ENCODE measurements at places on chromosomes 7 and 10. TPM values are rescaled to one million over a fixed set of nuclear protein-coding genes. Genes with fewer than 3 reads are reported as not detected.

DNA sequence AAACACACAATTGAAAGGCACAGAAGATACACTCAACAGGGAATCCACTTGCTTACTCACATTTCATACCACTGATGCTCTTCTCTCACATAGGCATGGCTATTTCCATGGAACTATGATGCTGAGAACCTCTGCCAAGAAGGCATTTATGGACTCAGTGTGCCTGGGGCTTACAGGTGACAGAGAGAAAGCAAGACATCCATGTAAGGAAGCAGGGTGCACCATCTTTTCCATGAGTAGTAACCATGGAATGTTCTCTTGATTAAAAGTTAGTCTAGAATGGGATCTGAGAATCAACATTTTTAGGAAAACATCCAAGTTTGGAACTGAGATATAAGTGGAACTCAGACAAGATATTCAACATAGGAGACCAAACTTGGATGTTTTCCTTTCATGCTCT is 52.5 kb upstream of the MACC1 start:
- DNase-seq = no peak

DNA sequence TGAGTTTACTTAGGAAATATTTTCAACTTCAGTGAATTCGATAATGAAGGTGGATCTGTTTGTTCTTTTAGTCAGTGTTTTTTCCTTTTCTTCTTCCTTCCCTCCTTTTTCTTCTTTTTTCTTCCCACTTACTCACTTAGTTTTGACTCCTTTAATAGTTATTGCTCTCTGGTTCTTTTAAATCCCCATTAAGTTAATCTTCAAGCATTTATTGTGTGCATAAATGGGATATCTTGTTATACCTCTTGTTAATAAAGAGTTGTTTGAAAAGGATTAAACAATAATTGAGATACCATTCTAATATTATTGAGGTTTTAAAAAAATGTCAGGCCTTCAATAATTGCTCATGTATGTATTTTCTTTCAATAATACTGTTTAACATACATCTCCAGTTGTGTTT is 19.5 kb downstream of the STAM start:
- no peak for DNase-seq

Gene SEM1
- 87.4 TPM for total RNA-seq

Gene NPSR1
- not detected for total RNA-seq

All from G401 (cell line).